ENCODE measurements at places on chromosomes 7 and 10.

GRCh38 chr10:42594246-42594650 lies 44.1 kb downstream of the ZNF33B start:
- no peak for DNase-seq

GRCh38 chr10:100793055-100793454 lies 47.7 kb downstream of the PAX2 start:
- no peak for DNase-seq

DNA sequence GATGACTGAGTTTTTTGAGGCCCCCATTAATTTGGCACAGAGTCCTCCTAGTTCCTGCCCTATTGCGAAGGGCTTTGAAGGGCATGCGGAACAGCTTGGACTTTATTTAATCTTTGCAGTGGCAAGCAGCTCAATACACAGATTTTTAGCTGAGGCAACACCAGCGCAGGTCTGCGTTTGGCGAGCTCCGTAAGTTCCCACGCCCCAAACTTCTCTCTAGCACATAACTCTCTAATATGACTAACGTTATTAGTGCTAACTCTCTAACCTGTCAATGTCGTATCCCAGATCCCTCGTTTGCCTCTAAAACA lies 366 bp upstream of the TAF3 start:
- no peak for DNase-seq

DNA sequence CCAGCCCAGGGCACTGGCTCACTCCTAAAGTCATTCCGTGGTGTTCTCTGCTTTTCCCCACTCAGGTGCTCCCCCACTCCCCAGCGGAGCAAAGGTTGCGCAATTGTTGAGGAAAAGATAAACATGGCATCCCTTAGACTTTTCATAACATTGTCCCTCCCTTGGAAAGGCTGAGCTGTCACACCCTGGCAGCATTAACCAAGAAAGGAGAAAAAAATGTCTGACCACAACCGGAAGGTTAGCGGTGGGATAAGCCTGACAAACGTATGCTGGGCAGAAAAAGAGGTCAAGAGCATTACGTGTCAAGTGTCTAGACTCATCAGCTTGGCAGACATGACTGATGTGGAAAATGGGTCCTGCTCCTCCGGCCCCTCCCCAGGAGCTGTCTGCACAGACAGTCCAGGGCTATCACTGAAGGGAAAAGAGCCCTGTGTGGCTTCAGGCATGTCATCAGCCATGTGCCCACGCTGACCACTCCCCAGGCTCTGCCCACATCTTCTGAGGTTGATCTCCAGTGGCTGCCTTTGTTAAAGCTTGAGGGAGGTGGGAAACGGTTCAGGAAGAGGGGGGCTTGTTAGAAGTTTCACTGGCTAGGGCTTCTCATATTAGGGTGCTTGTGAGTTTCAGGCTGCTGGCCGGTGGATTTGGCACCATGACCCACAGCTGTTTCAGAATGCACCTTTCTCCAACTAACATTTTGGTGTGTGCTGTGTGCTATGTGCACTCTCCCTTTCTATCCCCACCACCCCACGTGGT lies 30.1 kb downstream of the BTBD16 start:
- DNase-seq = no peak

- no peak for DNase-seq
These were observed 41.8 kb upstream of the PPIF start for GRCh38 chr10:79305515-79305914.

- DNase-seq = no peak
These were observed 83.4 kb downstream of the AGMO start for GRCh38 chr7:15478401-15478800.

DNA sequence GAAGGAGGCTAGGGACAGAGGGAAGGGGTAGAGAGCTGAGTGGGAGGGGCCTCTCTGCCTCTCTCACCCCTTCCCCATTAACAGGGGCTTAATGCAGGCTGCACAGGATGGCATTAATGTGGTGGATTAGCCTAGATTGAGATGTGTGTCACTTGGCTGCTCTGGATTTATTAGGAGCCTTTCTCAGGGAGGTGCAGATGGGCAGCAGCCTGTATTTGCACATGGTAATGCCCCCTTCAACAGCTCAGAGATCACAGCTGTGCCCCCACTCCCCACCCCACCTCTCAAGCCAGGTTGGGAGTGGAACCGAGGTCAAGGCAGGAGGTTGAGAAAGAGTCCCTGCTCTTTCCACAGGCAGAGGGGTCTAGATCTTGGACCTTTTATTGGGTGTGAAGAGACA lies 7.3 kb downstream of the PITX3 start:
- DNase-seq = no peak

- DNase-seq = peak; percentile 26
These were observed 12.0 kb upstream of the SP8 start for GRCh38 chr7:20798694-20799121.

DNA sequence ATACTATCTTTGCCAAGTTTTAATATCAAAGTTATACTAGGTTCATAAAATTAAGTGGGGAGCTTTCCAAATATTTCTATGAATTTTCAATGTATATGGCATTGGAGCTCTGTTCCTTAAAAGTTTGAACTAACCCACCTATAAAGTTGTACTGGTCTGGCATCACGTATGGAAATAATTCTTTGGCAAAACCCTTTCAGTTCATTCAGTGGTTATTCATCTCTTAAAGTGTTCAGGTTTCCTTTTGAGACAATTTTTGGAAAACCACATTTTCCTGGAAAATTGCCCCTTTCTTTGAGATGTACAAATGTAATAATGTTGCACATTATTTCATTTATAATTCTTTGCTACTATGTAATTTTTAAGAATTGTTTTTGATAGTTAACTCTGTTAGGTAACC lies 62.5 kb upstream of the INPP5A start:
- no peak for DNase-seq

DNA sequence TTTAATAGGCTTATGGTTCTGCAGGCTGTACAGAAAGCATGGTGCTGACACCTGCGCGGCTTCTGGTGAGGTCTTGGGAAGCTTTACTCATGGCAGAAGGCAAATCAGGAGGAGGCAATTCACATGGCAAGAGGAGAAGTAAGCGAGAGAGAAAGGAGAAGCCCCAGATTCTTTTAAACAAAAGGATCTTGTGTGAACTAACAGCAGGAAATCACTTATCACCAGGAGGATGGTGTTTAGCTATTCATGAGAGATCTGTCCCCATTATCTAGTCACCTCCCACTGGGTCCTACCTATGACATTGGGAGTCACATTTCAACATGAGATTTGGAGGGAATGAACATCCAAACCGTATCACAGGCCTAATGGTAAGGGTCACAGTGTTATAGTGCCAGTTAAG lies 678.0 kb upstream of the KCND2 start:
- DNase-seq = no peak

DNA sequence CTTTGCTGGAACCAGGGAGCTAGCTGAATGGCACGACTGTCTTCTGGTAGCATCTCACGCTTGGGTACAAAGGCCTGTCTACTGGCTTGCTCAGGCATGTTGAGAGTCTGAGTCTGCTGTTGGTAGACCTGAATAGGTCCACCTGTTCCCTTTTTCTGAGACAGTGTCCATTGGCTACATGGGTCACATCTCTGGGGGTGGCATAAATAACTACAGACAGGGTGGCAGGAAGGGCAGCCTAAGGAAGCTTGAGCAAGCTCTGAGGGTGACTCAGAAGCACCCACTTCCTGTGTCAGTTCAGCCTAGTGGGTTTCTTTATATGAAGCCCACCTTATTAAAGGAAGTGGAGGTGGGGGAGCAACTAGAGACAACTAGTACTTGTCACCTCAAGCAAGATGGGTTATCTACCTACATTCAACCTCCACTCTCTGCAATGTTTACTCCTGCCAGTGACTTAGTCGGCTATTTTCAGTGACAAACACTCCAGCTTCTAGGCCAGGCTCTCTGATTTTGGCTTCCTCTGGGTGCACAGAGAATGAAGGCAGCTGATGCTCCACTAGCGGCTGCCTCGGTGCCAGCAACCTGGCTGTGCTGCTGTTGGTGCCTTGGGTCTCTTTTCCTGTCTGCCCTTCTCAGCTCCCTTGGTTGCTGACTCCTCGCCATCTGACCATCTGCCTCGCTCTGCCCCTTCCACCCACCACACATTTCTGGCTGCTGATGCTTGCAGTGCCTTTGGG lies 5.7 kb upstream of the ZYX start:
- DNase-seq = no peak

GRCh38 chr7:27251652-27252590 lies 9.3 kb downstream of the EVX1 start:
- DNase-seq = no peak

- no peak for DNase-seq
These were observed 19.8 kb upstream of the TOMM7 start for GRCh38 chr7:22842383-22842941.

GRCh38 chr7:24152356-24152755 lies 131.6 kb upstream of the NPY start:
- no peak for DNase-seq

DNA sequence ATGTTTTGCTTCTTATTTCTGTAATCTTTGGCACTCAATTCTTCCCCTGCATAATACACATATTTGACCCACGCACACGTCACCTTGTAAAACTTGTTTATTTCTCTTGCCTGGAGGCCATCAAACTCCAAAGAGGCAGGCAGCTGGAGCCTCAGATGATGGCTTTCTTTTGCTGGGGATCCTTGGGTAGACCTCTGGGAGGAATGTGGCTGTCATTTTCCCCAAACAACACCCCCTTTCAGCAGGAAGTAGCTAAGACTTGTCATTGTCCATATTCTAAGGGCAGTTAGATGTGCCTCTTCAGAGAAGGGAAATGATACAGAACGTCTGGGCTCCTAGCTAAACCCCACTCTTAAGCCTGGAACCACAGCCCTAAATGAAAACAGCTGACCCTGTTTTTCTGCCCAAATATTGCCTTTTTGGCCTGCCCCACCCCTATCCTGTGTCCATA lies 111.3 kb downstream of the ITGB8 start:
- no peak for DNase-seq

DNA sequence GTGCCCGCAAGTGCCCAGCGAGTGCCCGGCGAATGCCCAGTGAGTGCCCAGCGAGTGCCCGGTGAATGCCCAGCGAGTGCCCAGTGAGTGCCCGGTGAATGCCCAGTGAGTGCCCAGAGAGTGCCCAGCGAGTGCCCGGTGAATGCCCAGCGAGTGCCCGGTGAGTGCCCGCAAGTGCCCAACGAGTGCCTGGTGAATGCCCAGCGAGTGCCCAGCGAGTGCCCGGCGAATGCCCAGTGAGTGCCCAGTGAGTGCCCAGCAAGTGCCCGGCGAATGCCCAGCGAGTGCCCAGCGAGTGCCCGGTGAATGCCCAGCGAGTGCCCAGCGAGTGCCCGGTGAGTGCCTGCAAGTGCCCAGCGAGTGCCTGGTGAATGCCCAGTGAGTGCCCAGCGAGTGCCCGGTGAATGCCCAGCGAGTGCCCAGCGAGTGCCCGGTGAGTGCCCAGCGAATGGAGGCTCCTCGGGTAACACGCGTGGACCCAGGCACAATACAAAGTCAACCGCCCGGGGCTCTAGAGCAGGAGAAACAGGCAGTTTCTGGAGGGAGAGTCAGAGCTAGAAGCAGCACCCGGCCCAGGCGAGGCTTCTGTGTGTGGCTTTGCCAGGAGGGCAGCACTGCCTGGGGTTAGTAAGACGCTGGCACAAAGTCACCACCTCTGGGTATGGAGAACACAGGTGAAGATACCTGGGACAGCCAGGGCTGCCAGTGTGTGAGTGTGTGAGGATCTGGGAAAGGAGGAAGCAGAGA lies 38.2 kb upstream of the CFAP46 start:
- DNase-seq = no peak

DNA sequence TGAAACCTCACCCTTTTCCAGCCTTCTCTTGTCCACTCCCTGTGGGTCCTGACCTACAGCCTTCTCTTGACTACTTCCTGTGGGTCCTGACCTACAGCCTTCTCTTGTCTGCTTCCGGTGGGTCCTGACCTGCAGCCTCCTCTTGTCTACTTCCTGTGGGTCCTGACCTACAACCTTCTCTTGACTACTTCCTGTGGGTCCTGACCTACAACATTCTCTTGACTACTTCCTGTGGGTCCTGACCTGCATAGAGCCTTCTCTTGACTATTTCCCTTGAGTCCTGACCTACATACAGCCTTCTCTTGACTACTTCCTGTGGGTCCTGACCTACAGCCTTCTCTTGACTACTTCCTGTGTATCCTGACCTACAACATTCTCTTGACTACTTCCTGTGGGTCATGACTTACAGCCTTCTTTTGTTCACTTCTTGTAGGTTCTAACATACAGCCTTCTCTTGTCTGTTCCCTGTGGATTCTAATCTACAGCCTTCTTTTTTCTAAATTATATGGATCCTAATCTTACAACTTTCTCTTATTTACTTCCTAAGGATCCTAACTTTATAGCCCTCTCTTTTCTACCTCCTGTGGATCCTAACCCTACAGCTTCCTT lies 36.5 kb downstream of the C10orf71 start:
- no peak for DNase-seq

GRCh38 chr10:100508691-100509150 lies 10.9 kb downstream of the SEC31B start:
- no peak for DNase-seq

GRCh38 chr10:70115948-70116682 lies 16.5 kb downstream of the AIFM2 start:
- DNase-seq = no peak

DNA sequence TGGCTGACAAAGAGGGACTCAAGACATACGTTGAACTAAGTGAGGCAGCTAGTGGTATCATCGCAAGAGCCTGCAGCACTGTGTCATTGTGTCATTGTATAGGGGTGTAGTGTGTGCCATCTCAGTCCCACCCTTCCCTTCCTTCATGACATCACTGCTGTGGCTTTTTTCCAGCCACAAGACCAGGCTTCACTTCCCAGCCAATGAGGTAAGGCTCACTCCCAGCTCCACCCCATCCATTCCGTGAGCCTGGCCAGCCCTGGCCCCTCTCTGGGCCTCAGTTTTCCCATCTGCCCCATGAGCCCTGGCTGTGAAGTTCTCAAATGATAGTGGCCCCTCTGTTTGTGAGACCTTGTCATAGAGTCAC lies 134.3 kb upstream of the ZMIZ1 start:
- DNase-seq = no peak

DNA sequence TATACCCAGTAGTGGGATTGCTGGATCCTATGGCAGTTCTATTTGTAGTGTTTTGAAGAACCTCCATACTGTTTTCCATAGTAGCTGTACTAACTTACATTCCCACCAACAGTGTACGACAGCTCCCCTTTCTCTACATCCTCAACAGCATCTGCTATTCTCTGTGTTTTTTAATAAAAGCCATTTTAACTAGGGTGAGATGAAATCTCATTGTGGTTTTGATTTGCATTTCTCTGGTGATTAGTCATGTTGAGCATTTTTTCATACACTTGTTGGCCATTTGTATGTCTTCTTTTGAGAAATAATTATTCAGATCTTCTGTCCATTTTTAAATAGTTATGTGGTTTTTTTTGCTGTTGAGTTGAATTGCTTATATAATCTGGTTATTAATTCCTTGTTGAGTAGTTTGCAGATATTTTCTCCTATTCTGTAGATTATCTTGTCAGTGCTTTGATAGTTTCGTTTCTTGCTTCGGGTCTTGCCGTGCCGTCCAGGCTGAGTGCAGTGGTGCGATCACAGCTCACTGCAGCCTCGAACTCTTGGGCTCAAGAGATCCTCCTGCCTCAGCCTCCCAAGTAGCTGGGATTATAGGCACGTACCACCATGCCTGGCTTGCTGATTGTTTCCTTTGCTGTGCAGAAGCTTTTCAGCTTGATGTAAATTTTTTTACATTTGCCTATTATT lies 12.0 kb downstream of the MTG1 start:
- DNase-seq = no peak

Measured in NCI-H1436 treated with DMSO at 0.1 percent for 48 hours (cell line).